Astrocyte (in vitro differentiated cells and primary cell): ENCODE measurements at places on chromosomes 13 and 19.

- no peak for DNase-seq
Observed at GRCh38 chr19:326871-327270, 17.7 kb downstream of the MIER2 start.

DNA sequence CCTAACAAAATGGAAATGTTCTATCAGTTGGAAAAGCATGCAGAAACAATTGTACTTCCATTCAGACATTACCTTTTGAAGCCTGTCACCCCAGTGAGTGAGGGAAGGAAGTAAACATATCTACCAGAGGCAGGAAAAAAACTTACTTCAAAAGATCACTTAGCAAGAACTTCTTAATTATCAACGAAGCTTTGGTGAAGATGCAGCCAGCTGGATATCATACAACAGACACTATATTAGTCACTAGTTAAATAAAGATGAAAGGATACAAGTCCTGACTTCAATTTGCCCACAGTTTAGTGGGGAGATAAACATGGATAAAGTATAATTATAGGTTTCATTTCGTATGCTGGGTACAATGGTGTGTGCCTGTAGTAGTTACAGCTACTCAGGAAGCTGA is 148.8 kb downstream of the TNFRSF19 start:
- no peak for DNase-seq

DNA sequence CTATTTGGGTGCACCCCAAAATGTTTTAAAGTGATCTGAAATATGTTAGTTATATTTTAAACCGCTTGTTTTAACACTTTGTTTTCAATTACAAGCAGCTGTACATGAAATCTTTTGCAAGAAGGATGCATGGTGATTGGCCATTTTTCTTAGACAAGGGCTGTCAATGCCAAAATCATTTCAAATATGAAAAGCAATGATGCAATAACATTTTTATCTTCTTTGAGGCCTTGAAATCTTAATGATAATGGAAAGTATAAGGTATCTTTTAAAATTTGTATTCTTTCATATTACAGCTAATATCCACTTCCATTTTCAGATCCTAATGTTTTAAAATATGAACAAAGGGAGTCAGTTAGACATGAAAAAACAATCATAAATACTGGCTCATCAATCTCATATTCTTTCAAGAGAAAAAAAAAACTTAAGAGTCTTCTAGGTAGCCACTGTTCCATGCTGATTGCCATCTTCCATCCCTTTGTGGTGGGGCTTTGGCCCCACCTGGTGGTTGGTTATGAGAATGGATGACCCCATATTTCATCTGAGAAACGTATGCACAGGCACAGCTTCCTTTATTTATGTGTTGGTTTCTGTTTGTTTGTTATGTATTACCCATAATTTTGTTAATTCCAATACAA is 330.3 kb upstream of the MIR17HG start:
- DNase-seq = peak; percentile 8

DNA sequence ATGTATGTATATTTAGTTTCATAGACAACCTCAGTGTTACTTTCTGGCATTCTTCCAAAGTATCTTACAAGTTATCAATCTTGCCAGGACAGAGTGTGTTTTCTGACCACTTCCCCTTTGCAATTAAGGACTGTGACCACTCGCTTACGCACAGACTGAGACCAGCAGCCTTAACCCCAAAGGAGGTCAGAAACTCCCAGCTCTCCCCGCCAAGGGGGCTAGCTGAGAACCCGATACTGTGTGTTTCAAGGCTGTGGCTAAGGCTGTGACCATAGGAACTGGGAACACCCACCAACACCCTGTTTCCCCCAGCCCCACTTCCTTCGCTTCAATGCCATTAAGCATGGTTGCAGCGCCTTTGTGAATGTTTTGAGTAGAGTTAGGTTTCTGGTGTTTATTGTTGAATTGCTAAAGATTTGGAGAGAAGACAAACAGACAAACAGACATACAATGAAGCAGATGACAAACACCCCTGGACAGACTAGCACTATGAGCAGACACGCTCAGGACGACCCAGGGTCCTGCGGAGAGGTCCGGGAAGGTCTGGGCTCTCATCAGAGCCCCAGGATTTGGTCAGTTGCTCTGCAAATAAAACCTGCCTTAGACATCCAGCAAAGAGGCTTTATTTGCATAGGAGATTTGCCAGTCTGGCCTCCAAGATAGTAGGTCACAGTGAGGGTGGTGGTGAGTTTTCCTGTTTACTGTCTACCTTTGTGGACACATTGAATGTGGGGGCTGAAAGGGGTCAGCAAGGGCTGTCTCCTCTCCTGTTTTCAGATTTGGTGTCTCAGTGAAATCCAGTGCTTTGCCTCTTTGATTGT is 25.0 kb upstream of the TNFSF11 start:
- DNase-seq = peak; percentile 37

DNA sequence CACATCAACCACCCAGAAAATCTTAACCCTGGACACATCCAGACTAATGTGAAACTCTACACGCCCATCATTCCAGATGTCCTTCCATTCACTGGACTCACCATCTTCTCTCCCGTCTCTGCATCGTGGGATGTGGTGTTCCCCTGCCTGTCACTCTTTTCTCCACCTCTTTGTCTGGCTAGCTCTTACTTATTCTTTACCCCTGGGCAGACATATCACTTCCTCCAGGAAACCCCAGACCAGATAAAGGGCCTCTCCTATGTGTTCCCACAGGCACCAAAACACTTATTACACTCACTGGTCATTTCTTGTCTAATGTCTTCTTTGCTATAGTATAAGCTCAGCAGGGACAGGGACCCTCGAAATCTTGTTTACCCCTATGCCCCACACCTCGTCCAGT is 109.3 kb upstream of the IPO5 start:
- no peak for DNase-seq
